ENCODE measurements at places on chromosomes 4 and X.

GRCh38 chr4:81704461-81704860, 232.8 kb upstream of the RASGEF1B start:
- DNase-seq, result no peak
- H3K4me3 ChIP-seq, result no peak overlapping the region
- H3K4me1 ChIP-seq, result no peaks in the 10 kb centered on the region
- H3K27ac ChIP-seq, result no peak overlapping the region
- no peaks in the 10 kb centered on the region for H3K36me3 ChIP-seq

DNA sequence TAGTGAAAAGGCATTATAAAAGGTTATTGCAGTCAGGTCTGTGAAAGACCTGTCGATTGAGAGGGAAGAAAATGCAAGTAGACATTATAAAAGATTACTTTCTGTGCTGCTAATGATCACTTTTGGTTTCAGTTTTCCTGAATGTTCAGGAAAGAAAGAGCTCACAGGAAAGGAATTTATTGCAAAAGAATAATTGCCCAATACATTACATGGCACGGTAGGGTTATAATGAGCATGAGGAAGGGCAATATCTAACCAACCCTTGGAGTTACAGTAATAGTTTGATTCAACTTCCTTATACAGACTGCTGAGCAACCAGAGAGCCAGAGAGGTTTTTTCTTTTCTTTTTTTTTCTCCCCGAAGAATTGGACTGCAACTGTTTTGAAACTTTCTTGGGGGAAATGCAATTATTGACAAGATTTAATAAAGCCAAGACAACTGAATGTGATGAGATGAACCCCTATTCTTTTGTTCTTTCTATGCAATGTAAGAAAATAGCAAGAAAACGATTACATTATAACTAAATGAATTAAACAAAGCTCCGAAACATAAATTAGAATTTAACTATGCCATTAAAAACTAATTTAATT, 247.0 kb downstream of the C4orf33 start:
- H3K27ac ChIP-seq, result no peak overlapping the region
- H3K4me1 ChIP-seq, result no peaks in the 10 kb centered on the region
- peaks cover 7% of the 10 kb centered on the region for H3K27me3 ChIP-seq
- no peak overlapping the region for H3K4me3 ChIP-seq
- no peaks in the 10 kb centered on the region for H3K36me3 ChIP-seq

- peaks cover 3% of the 10 kb centered on the region for H3K36me3 ChIP-seq
- H3K27ac ChIP-seq, result peak overlapping the region; percentile 96
- H3K4me3 ChIP-seq, result peak overlapping the region; percentile 95
- H3K27me3 ChIP-seq, result no peaks in the 10 kb centered on the region
- H3K4me1 ChIP-seq, result peaks cover 15% of the 10 kb centered on the region
These were observed 478 bp upstream of the PLXNA3 start for GRCh38 chrX:154457491-154458115.

DNA sequence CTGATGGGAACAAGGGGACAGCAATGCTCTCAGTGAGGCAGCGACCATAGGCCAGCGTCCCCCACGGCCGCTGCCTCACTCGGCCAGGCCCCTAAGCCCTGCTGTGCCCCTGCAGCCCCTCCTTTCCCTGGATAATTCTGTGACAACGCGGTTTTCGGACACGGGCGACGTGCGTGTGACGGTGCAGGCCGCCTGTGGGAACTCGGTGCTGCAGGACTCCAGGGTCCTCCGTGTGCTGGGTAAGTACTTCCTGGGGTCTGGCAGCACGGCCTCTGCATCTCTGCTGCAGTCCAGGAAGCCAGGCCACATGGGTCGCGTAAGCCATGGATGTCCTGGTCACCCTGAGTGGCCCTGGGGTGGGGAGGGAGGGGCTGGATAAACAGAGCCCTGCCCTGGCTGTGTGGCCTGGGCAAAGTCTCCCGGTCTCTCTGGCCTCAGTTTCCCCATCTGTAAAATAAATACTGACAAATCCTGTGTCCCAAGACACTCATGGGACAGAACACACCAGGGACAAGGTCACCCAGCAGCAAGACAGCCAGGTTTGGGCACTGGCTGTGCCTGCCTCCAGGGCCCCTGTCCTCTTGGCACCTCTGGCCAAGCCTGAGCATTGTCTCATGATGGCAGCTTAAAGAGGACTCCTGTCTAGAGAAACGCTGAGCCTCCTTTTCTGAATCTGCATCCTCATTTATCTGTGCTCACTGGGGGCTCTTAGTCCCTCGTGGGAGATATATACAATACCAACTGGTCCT, 212.8 kb downstream of the AFAP1 start:
- H3K27me3 ChIP-seq, result peaks cover 5% of the 10 kb centered on the region
- no peak overlapping the region for H3K4me3 ChIP-seq
- no peak for DNase-seq
- H3K36me3 ChIP-seq, result no peaks in the 10 kb centered on the region

DNA sequence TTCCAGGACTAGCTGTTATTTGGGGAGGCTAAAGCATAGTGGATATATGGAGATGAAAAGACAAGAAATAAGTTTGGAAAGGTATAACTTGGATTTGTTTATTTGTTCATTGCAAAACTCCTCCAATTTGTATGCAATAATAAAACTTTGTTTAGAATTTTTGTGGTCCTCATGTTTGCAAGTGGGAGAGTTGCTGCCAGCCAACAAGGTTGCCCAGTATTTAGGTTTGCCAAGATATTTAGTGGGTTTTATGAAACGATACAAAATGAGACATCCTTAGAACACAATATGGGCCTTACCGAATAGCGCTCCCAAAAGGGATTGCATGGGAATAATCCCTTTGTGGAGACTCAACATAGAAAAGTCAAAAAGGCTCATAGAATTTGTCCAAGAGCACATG, 162.1 kb downstream of the INPP4B start:
- DNase-seq, result no peak
- H3K4me1 ChIP-seq, result no peaks in the 10 kb centered on the region
- H3K27me3 ChIP-seq, result no peaks in the 10 kb centered on the region
- no peaks in the 10 kb centered on the region for H3K36me3 ChIP-seq
- no peak overlapping the region for H3K27ac ChIP-seq

DNA sequence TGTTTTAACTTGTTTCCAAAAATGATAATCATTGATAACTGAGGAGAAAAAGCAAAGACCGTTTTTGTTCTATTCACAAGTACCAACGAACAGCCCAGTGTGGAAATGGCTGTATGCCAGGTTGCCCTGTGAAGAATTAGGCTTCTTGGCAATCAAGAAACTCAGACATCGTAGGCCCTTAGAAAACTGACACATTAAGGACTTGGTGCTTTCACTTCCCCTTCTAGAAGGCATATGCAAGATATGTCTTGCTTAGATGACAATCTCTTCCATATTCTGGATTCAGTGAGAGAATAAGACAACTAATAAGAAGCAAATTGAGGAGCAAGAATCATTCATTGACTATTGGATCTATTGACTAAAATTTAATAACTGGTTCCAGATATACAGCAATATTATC, 56.6 kb downstream of the ANAPC10 start:
- H3K36me3 ChIP-seq, result peaks cover 3% of the 10 kb centered on the region
- H3K4me3 ChIP-seq, result no peak overlapping the region
- peak overlapping the region; percentile 45 for H3K27ac ChIP-seq

GRCh38 chr4:128974136-128974581, 119.2 kb downstream of the SCLT1 start:
- H3K36me3 ChIP-seq, result peaks cover 5% of the 10 kb centered on the region
- H3K4me1 ChIP-seq, result no peaks in the 10 kb centered on the region
- H3K4me3 ChIP-seq, result no peak overlapping the region
- no peaks in the 10 kb centered on the region for H3K27me3 ChIP-seq

GRCh38 chrX:76427560-76428242, at the start of gene MAGEE1:
TSS of gene MAGEE1 (plus strand) at chrX:76427710. CDS start at chrX:76427931, 221 bp downstream.
- peaks cover 11% of the 10 kb centered on the region for H3K4me1 ChIP-seq
- H3K27ac ChIP-seq, result peak within 1 kb of the TSS; percentile 68
- peak within 1 kb of the TSS; percentile 93 for H3K4me3 ChIP-seq
- DNase-seq, result peak; percentile 67
- no peaks in the 10 kb centered on the region for H3K36me3 ChIP-seq

GRCh38 chr4:144862210-144862609, 216.3 kb downstream of the HHIP start:
- no peak overlapping the region for H3K27ac ChIP-seq
- no peaks in the 10 kb centered on the region for H3K4me1 ChIP-seq
- no peaks in the 10 kb centered on the region for H3K36me3 ChIP-seq
- H3K27me3 ChIP-seq, result no peaks in the 10 kb centered on the region
- H3K4me3 ChIP-seq, result no peak overlapping the region

GRCh38 chr4:54091637-54092404, 8.1 kb upstream of the GSX2 start:
- peaks cover 43% of the 10 kb centered on the region for H3K27me3 ChIP-seq
- peak overlapping the region; percentile 85 for H3K4me3 ChIP-seq
- H3K36me3 ChIP-seq, result no peaks in the 10 kb centered on the region
- peaks cover 21% of the 10 kb centered on the region for H3K4me1 ChIP-seq
- peak; percentile 59 for DNase-seq

- H3K36me3 ChIP-seq, result peaks cover 5% of the 10 kb centered on the region
- no peak for DNase-seq
- peaks cover 5% of the 10 kb centered on the region for H3K4me1 ChIP-seq
- H3K27me3 ChIP-seq, result no peaks in the 10 kb centered on the region
- H3K27ac ChIP-seq, result no peak overlapping the region
These were observed 29.7 kb downstream of the ATG4A start for GRCh38 chrX:108121291-108121690.

DNA sequence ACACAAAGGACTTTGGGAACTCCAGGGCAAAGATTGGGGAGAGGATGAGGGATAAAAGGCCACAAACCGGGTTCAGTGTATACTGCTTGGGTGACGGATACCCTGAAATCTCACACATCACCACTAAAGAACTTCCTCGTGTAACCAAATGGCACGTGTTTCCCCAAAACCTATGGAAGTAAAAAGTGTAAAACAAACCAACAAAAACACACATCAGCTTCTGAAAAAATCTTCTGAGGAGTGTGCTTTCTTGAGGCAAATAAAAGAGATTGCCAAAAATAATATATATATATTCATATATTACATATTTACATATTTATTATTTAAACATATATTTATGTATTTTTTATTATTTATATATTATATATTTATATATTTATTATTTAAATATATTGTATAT, 3.9 kb downstream of the P2RY8 start:
- peaks cover 9% of the 10 kb centered on the region for H3K36me3 ChIP-seq
- peaks cover 12% of the 10 kb centered on the region for H3K4me1 ChIP-seq
- DNase-seq, result no peak
- no peak overlapping the region for H3K27ac ChIP-seq

GRCh38 chr4:187479511-187479910, 516.1 kb upstream of the ZFP42 start:
- no peaks in the 10 kb centered on the region for H3K27me3 ChIP-seq
- no peak overlapping the region for H3K27ac ChIP-seq
- no peaks in the 10 kb centered on the region for H3K4me1 ChIP-seq
- no peaks in the 10 kb centered on the region for H3K36me3 ChIP-seq
- DNase-seq, result no peak

- H3K4me1 ChIP-seq, result peaks cover 7% of the 10 kb centered on the region
- no peaks in the 10 kb centered on the region for H3K36me3 ChIP-seq
- no peaks in the 10 kb centered on the region for H3K27me3 ChIP-seq
- no peak overlapping the region for H3K27ac ChIP-seq
- no peak overlapping the region for H3K4me3 ChIP-seq
- DNase-seq, result no peak
These were observed 45.5 kb downstream of the FAM9B start for GRCh38 chrX:8988446-8988845.

DNA sequence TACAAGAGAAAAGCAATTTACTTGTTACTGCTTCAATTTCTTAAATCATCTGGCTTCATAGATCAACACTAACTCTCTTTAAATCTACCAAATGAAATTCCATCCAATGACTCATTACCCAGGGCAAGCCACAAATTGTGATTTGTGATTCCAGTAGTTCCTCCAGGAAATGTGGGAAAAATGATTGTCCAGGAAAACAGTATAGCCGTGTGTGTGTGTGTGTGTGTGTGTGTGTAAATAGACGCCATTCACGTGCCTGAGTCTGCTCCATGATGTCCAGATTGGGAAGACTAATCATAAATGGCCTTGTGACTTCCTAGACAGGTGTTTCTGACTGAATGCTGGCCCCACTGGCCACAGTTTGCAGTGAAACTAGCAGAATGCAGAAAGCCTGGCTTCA, 121.3 kb downstream of the HS6ST2 start:
- H3K27ac ChIP-seq, result no peak overlapping the region
- no peak for DNase-seq
- no peaks in the 10 kb centered on the region for H3K36me3 ChIP-seq
- H3K4me1 ChIP-seq, result no peaks in the 10 kb centered on the region
- no peaks in the 10 kb centered on the region for H3K27me3 ChIP-seq
- no peak overlapping the region for H3K4me3 ChIP-seq

GRCh38 chr4:525660-526059, 26.6 kb downstream of the PIGG start:
- DNase-seq, result no peak
- peaks cover 57% of the 10 kb centered on the region for H3K36me3 ChIP-seq
- H3K27me3 ChIP-seq, result no peaks in the 10 kb centered on the region
- H3K27ac ChIP-seq, result no peak overlapping the region
